ENCODE measurements at places on chromosomes 16 and 17.
A peak's percentile ranks its signal among the peaks of the same experiment; 100 is the strongest.

DNA sequence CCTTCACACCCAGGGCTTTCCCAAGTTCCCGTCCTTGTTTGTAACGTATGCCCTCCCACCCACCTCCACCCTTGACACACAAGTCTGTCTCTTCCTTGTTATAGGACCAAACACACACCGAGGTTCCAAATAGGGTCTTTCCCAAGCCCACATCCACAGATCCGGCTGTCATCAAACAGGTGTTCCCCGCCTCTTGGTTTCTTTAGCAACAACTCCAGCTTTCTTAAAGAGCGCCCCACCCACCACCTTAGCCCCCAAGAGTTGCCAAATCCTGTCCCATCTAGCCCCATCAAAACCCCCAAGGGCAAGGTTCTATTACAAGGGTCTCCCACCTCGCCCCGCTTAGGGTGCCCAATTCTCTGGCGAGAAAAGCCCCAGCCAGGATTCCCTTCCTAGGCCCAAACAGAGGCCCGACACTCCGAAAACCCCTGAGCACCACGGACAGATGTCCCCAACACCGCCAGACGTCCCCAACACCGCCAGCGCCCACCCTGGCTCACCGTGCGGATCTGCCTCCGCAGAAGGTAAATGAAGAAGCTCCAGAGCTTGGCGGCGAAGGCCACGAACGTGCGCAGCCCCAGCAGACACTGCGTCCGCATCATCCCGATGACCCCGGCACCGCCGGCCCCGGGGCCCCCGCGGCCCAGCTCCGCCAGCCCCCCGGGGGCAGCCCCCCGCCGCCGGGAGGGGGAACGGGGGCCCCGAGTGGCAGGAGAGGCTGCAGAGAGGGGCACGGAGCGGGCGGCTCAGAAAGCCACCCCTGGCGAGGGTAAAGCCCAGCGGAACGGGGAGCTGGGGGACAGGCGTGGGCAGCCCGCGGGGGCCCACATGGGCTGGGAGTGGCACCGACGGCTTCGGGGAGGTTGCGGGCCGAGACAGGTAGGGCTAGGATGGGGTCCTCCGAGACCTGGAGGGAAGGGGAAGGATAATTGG lies 573 bp downstream of the CTDNEP1 start:
- DNase-seq: no peak

DNA sequence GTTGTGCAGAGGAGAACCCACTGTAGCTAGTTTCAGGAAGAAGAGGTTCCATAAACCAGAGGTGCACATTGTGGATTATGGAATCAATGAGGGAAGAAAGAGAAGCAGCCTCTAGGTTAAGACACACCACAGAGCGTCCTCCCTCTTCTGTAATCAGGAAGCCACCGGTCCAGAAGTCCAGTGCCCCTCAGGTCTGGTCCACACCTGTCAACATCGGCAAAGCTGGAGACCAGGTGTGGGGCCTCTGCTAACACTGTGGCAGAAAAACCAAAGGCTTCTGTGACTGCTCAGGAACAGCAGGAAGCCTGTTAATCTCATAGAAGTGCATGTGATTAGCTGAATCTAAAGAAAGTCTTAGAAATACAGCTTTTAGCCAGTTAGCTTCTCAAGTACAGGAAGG lies 23.3 kb downstream of the LIMD2 start:
- DNase-seq: no peak

GRCh38 chr17:77865112-77865611 lies 93.3 kb upstream of the TNRC6C start:
- DNase-seq: no peak

- DNase-seq: no peak
Measured at GRCh38 chr16:58430718-58431117, 38.4 kb downstream of the GINS3 start.

GRCh38 chr16:88705801-88706228 lies 393 bp downstream of the RNF166 start:
- no peak for DNase-seq

- DNase-seq: no peak
Measured at GRCh38 chr17:7407485-7408251, at the start of gene NLGN2. NLGN2 (plus strand) TSS chr17:7407845; CDS start chr17:7408256, 411 bp downstream.

- no peak for DNase-seq
Measured at GRCh38 chr16:27267037-27267677, 1.4 kb downstream of the NSMCE1 start.

DNA sequence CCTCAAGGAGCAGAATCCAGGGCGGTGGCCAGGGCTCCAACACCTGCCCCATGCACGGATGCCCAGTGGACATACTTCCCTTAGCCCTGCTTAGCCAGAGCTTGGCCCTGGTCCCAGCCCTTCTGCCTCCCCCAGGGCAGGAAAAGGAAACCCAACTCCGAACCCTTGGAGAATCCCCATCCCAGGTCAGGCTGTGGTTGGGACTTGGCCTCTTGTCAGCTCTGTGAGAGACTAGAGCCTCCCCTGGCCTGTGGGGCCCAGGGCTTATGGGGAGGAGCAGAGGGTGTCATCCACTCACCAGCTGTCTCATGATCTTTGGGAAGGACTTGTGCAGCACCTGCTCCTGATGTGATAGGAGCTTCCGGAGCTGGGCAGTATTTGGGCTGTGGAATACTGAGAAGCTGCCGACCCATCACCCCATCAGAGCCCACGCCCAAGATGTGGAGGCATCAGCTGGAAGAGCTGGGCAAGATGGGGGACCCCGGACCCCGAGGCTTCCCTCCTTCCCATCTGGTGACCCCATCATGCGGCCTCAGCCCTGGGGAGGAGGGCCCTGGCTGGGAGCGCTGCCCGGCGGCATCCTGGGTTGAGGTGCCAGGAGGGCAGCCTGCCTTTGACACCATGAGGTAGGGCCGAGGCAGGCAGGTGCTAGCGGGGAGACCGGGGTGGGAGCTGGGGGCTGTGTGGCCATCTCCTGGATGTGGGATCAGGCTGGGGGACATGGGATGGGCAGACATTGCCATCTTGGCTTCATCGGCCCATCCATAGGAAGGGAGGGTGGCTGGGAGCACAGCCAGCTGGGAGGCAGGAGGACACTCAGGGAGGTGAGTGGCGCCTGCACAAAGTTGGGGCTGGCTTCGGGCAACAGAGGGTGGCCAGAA lies 45.1 kb downstream of the TNFRSF13B start:
- no peak for DNase-seq

- peak; percentile 51 for DNase-seq
Measured at GRCh38 chr16:11640987-11641817, 27.1 kb upstream of the SNN start.

DNA sequence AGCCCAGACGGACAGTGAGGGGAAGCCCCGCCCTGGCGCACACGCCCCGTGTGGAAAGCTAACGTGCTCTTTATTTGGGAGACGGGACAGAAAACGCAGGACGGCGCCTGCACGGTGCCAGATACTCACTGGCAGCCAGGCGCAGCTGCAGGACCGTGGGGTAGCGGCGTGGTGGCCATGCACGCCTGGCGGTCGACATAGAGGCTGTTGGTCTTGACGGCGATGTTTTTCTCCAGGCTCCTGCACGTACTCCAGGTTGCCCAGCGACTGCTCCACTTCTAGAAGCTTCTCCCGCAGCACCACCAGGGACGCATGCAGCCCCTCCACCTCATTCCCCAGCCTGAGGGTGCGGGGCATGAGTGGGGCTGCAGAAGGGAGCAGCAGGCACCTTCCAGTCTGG lies 5.1 kb upstream of the C1QTNF8 start:
- DNase-seq: no peak

- no peak for DNase-seq
Measured at GRCh38 chr17:64968652-64969501, 49.6 kb upstream of the LRRC37A3 start.

GRCh38 chr17:80426671-80427326 lies 11.8 kb downstream of the ENDOV start:
- peak; percentile 36 for DNase-seq

DNA sequence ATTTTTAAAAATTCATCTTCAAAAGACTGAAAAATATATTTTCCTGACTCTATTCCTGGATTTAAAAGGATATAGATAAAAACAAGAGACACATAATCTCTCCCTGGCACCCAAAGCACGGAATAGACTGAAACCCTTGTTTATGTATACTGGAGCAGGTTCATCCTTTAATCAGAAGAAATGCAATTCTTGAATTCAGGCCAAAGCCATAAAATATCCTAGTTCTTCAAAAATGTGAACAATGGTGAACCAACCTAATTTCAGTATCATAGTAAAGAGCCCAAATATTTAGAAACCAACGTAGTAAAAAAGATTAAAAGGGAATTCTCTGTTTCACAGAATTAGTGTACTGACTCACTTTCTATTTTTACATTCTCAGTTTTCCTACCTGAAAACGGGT lies 188.5 kb upstream of the C17orf78 start:
- DNase-seq: no peak

- DNase-seq: no peak
Measured at GRCh38 chr17:45050481-45051059, 862 bp downstream of the DCAKD start.

DNA sequence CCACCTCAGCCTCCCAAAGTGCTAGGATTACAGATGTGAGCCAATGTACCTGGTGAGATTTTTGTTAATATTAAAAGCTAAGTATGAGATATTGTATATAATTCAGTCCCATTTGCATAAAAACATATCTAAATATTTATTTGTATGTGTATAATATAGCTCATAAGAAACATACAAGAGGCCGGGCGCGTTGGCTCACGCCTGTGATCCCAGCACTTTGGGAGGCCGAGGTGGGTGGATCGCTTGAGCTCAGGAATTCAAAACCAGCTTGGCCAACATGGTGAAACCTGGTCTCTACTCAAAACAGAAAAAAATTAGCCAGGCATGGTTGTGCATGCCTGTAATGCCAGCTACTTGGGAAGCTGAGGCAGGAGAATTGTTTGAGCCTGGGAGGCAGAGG lies 16.8 kb upstream of the BCO1 start:
- no peak for DNase-seq

GRCh38 chr17:9343516-9343915 lies 232.1 kb downstream of the STX8 start:
- no peak for DNase-seq

GRCh38 chr16:65888201-65888600 lies 478.3 kb upstream of the CDH5 start:
- no peak for DNase-seq

DNA sequence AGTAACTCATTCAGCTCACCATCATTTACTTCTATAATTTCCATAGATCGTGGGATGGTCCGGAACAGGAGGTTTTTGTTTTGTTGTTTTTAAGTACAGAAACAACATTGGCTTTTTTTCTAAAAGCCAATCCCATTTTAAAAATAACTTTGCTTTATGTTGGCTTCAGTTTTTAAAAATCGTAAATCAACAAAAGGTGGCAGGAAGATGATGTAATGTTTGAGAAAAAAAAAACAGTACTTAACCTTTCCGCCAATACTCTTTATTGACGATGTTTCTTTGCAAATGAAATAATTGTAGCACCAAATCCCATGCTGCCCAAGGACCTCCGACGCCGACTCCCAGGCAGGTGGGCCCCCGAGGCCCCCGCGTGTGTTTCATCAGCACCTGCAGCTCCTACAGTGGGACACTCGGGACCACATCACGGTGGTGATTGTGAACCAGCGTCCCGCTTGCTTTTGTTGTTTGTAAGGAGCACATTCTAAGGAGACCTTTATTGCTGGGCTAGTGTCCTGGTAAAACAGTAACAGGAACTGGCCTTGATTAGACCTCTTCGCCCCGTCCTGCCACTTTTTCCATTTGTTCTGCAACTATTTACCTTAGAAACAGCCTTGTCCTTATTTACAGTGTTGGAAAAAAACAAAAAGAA lies 140.2 kb upstream of the CHMP6 start:
- DNase-seq: no peak

GRCh38 chr17:66192378-66192687 lies 400 bp upstream of the CEP112 start:
- DNase-seq: no peak

DNA sequence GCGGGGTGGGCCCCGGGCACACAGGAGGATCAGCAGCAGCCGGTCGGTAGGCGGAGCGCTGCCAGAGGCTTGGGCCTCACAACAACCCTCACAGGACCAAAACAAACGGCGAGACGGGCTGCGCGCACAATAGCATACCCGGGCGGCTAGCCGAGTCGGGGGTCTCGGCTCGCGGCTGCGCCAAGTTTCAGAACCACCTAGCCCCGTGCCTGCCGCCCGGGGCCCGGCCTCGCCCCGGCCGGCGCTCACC lies 732 bp downstream of the ULK2 start:
- peak; percentile 45 for DNase-seq

- DNase-seq: peak; percentile 47
Measured at GRCh38 chr16:4306470-4307214, 9.2 kb upstream of the GLIS2 start.

DNA sequence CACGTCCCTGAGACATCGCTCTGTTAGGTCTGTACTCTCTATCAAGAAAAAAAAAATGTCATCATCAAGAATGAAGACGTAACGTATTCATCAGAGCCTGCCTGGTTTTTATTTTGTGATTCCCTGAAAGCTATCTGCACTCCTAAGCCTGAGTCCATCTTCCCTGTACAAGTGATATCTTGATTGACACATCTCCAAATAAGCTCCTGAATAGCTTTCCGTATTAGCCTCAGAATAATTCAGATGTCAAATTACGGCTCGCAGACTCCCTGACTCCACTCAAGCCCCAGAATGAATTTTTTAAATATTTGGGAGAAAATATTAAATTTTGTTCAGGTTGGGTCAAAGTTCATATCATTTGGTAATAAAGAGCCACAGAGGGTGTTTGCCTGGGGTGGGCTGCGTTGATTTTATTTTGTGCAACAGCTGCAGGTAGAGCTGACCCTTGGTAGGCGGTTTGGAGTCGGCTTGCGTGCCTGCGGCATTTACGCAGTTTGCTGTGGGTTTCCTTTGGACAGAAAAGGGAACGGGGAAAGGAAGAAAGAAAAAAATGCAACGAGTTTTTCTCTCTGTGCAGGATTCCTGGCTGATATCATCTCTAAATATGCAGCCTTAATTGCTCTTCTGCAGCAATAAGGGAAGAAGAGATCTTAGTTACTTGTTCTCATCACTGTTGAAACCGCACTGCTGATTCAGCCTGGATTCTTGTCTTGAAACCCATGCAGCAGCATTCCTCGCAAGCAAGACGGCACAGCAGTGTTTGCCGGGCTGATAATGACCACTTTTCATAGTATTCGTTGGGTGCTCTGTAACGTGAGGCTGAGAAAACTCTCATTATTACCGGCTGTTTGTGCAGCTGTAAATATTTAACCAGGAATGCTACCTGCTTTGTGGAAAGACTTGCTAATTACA lies 114.7 kb downstream of the IRX3 start:
- peak; percentile 91 for DNase-seq

DNA sequence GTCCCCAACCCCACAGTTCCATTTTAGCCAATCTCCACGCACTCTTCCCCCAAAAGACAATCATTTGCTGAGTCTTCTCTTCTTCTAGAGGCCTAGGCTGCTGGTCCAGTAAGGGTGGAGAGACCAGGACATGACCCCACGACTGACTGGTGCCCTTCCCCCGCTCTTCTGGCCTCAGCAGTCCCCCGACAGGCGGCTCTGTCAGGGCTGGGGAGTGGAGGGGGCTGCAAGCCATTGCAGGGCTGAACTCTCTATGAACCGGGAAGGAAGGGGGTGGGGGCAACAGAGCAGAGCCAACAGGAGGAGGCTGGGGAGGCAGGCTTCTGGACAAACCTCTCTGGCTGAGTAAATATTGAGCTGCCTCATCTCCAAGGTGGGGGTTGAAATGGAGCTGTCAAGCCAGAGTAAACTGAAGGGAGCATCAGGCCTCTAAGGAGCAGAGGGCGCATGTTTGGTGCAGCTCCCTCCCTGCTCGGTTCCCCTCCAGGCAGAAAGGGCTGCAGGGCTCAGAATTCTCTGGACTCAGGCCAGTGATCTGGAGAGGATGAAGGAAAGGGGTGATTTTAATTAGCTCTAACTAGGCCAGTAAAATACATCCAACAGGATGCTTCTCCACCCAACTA lies 8.7 kb downstream of the HOXB1 start:
- DNase-seq: no peak

Data from NCI-H1105 (cell line).